ENCODE measurements at places on chromosomes 6 and 20. TPM values are rescaled to one million over a fixed set of nuclear protein-coding genes. Genes with fewer than 3 reads are reported as not detected.

DNA sequence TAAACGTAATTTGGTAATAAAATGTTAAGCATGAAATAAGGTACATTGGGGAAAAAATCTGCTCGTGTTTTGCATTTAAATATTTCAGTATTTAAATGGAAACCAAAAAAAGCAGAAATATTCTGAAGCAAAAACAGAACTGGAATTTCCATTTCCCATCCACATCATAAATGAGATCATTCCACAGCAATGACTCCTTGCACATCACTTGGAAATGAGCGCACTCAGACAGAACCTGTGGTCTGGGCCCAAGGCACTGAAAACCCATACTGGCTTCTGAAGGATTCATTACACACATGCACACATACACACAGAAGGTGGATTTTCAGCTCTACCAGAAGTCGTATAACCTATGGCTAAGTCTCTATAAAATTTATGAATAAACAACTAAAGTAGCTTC lies 174.8 kb downstream of the IBTK start:
- H3K27ac ChIP-seq: no peak overlapping the region
- no peak overlapping the region for H3K4me3 ChIP-seq
- DNase-seq: no peak

- no peaks in the 10 kb centered on the region for H3K27me3 ChIP-seq
- no peaks in the 10 kb centered on the region for H3K4me1 ChIP-seq
- no peak for DNase-seq
- no peak overlapping the region for H3K4me3 ChIP-seq
These were observed 55.3 kb downstream of the RBM24 start for GRCh38 chr6:17336425-17336824.

- peaks cover 94% of the 10 kb centered on the region for H3K27me3 ChIP-seq
- H3K4me1 ChIP-seq: peaks cover 22% of the 10 kb centered on the region
- H3K27ac ChIP-seq: no peak overlapping the region
- peak overlapping the region; percentile 42 for H3K4me3 ChIP-seq
These were observed 642 bp downstream of the NKX2-2 start for GRCh38 chr20:21513181-21513663.

DNA sequence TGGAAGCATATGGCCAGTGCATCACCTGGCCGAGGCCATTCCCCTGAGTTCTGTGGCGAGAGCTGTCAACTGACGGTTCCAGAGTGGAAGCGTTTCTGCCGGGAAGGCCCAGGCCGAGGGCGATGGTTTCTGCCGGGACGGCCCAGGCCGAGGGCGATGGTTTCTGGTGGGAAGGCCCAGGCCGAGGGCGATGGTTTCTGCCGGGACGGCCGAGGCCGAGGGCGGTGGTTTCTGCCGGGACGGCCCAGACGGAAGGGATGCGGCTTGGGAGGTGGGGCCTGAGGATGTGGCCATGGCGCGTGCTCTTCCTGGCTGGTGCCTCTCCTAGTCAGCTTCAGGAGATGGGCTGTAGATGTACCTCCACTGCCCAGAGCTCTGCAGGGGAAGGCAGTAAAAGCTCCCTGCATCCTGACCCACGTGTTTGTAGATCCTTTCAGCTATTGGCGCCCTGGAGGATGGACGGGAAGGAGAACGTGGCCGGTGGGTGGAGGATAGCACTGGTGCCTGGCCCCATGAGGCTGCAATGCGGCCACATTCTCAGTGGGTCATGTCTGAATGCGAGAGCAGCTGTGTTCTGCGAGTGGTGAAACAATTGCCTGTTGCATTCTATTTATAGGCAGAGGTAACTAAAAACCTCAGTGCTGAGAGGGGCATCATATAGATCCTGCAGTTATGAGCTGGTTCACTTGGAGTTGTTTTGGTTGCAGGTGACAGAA lies 12.8 kb downstream of the TPD52L2 start:
- no peak overlapping the region for H3K4me3 ChIP-seq
- no peaks in the 10 kb centered on the region for H3K27me3 ChIP-seq
- H3K36me3 ChIP-seq: peaks cover 82% of the 10 kb centered on the region
- no peaks in the 10 kb centered on the region for H3K4me1 ChIP-seq

DNA sequence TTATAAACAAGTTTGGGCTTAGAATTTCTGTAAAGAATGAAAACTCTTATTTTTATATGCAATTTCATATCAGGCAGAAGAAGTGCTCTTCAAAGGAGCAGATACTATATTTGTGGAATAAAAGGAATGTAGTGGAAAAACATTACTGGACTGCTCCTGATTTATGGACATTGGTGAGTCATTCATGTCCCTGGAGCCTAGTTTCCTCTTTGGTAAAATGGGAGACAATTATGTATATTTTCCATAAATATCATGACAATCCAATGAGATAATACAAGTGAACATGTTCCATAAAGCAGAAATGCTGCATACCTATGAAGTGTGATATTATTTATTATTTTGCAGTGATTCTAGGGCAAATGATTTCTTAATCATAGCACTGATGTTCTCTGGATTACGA lies 445.8 kb upstream of the CITED2 start:
- no peaks in the 10 kb centered on the region for H3K27me3 ChIP-seq
- no peaks in the 10 kb centered on the region for H3K36me3 ChIP-seq

Gene FAM184A
- polyA plus RNA-seq: 5.2 TPM

GRCh38 chr6:149895048-149895590 lies 2.8 kb downstream of the RAET1E start:
- peak; percentile 66 for DNase-seq
- no peaks in the 10 kb centered on the region for H3K36me3 ChIP-seq
- H3K27me3 ChIP-seq: no peaks in the 10 kb centered on the region
- peaks cover 31% of the 10 kb centered on the region for H3K4me1 ChIP-seq

GRCh38 chr20:17616480-17617211 lies 46.8 kb downstream of the DSTN start:
- peak; percentile 1 for DNase-seq
- H3K4me3 ChIP-seq: no peak overlapping the region
- H3K36me3 ChIP-seq: no peaks in the 10 kb centered on the region
- H3K27ac ChIP-seq: no peak overlapping the region
- H3K27me3 ChIP-seq: no peaks in the 10 kb centered on the region

Data from adrenal gland (tissue), 19 donors.